ENCODE measurements at places on chromosomes 4 and X.

DNA sequence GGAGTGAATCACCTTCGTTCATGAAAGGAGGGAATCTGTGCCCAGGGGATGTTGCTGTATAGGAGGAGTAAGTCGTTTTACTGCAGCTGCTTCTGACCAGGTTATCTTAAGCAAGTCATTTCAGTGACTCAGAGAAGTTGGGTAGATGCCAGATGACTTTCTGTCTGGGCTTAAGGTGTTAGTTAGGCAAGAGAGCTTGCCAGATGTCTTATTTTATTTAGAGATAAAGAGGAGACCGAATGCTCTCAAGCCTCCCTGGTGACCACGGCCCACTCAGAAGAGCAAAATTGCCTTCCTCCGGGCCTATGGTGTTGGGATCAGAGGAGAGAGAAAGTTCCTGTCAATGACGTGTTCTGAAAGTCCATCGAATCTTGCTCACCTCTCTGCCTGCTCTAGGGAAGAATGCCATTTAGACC, 16.3 kb upstream of the ZNF827 start:
- H3K27me3 ChIP-seq, result no peaks in the 10 kb centered on the region
- no peak overlapping the region for H3K4me3 ChIP-seq
- no peak overlapping the region for H3K27ac ChIP-seq
- H3K36me3 ChIP-seq, result no peaks in the 10 kb centered on the region

GRCh38 chrX:120260369-120260768, 9.8 kb downstream of the ZBTB33 start:
- H3K27me3 ChIP-seq, result no peaks in the 10 kb centered on the region
- H3K4me1 ChIP-seq, result no peaks in the 10 kb centered on the region

DNA sequence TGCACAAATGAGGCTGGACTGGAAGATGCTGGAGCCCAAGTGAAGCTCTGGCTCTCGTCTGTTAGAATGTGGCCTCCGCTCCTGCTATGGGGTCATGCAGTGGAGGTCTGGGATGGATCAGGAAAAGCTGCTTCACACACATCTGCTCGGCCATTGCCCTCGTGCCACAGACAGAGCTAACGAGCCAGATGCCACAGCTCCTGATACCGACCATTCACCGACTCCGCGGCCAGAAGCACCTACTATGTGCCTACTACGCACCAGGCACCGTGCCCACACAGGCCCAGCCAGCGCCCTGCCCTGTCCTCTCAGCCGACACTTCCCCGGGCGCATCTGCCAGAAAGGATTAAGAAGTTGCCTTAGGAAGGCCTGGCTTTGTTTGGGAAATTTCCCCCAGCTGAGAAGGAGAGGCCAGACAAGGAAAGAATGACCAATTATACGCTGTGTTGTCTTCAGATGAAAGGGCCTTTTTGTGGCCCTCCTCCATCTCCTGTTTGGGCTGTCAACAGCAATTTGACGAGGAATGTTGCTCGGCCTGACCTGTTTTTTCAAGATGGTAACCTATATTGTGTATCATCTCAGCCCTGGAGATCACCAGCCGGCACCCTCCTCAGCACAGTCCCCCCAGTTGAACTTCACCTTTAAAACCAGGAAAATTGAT, 34.3 kb downstream of the HMX1 start:
- H3K36me3 ChIP-seq, result no peaks in the 10 kb centered on the region
- H3K4me1 ChIP-seq, result no peaks in the 10 kb centered on the region
- no peak overlapping the region for H3K27ac ChIP-seq
- H3K27me3 ChIP-seq, result no peaks in the 10 kb centered on the region

DNA sequence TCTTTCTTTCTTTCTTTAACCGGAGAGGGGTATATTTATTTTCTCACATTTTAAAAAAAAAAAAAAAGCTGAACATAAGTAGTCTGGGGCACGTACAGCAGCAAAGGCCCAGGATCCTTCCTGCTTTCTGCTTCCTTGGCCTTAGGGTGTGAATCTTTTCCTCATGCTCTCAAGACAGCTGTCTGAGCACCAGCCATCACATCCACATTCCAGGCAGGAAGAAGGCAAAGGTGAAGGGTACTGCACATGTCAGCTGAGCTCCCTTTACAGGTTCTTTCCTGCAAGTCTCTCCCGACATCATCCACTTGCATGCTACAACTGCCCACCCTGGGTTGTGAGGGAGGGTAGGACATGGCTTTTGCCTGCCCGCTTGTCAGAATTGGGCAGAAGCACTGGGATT, 63.7 kb upstream of the GDPD2 start:
- no peak for DNase-seq
- H3K4me1 ChIP-seq, result no peaks in the 10 kb centered on the region
- H3K27me3 ChIP-seq, result no peaks in the 10 kb centered on the region
- no peak overlapping the region for H3K4me3 ChIP-seq

- no peak overlapping the region for H3K4me3 ChIP-seq
- no peaks in the 10 kb centered on the region for H3K27me3 ChIP-seq
- no peaks in the 10 kb centered on the region for H3K4me1 ChIP-seq
- H3K36me3 ChIP-seq, result no peaks in the 10 kb centered on the region
Observed at GRCh38 chr4:22897520-22898108, 204.9 kb downstream of the GBA3 start.

- H3K36me3 ChIP-seq, result no peaks in the 10 kb centered on the region
- no peak for DNase-seq
- no peak overlapping the region for H3K27ac ChIP-seq
Observed at GRCh38 chrX:118337687-118338086, 8.2 kb upstream of the WDR44 start.
